ENCODE measurements at places on chromosomes 6 and 20.
A peak's percentile ranks its signal among the peaks of the same experiment; 100 is the strongest.

GRCh38 chr6:24581084-24581669 is 64.8 kb downstream of the KIAA0319 start:
- peak; percentile 84 for DNase-seq

- DNase-seq, result no peak
These were observed 68.1 kb downstream of the ITCH start for GRCh38 chr20:34431168-34431567.

GRCh38 chr6:10603219-10603618 is 82.1 kb downstream of the GCNT2 start:
- no peak for DNase-seq

DNA sequence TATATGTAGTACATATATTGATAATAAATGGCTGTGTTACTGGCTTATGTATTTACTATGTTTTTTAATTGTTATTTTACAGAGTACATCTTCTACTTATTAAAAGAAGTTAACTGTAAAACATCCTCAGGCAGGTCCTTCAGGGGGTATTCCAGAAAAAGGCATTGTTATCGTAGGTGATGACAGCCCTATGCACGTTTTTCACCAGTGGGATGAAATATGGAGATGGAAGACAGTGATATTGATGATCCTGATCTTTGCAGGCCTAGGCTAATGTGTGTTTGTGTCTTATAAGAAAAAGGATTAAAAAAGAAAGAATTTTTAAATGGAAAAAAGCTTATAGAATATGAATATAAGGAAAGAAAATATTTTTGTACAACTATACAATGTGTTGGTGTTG is 7.5 kb downstream of the CD2AP start:
- DNase-seq, result no peak

- DNase-seq, result no peak
These were observed 85.0 kb downstream of the PLCG1 start for GRCh38 chr20:41222296-41222695.

GRCh38 chr20:60512443-60512842 is 554.2 kb downstream of the CDH26 start:
- DNase-seq, result no peak

DNA sequence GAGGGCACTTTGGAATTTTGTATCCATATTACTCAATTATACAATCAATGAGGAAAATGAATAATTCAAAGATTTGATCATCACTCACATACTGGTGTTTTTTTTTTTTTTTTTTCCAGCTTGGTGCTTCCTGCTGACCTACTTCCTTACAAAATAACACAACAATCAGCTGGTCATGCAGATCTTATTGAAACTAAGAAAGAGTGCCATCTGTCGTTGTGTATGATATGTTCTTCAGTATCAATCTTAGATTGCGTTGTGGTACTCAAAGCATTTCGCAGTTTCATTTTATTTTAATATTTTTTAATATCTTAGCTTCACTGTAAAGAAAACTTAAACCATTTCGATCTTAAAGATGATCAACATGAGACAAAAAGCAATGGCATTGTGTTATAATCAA is 155.6 kb downstream of the OGFRL1 start:
- DNase-seq, result no peak

DNA sequence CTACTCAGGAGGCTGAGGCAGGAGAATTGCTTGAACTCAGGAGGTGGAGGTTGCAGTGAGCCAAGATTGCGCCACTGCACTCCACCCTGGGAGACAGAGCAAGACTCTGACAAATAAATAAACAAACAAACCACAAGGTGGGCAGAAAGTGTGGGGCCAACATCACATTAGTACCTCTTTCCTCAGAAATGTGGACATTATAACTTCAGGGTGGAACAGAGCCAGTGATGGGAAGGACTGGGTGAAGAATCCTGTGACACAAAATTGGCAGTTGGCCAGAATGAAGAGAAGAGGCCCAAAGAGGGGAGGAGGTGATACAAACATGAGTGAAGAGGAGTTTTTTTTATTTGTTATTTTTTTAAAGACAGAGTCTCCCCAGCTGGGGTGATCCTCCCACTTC is 50.6 kb downstream of the NUP153 start:
- DNase-seq, result no peak

DNA sequence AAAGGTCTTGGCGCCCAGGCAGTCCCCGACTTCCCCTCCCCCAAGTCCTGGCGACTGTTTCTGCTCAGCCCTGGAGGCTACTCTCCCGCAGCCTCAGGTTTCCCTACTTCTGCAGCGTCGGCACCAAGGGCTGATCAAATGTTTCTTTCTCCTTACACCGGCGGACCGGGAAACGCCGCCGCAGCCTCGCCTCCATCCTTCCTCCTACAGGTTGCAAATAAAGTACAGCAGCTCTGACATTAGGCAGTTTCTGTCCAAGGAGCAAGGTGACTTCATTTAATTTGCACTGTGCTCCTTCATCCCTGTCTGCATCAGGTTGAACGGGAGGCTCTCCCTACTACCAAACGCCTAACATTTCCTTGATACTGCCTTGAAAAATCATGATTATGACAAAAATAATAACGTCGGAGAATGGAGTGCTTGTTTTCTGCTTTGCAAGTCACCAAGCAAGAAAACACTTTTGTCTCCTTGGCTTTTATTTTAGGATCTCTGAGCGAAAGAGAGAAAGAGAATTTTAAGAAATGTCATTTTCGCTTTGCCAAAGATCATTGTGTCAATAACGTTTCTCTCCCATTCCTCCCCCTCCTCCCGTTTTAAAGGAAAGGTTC is 1.0 kb downstream of the CLIC5 start:
- peak; percentile 61 for DNase-seq

DNA sequence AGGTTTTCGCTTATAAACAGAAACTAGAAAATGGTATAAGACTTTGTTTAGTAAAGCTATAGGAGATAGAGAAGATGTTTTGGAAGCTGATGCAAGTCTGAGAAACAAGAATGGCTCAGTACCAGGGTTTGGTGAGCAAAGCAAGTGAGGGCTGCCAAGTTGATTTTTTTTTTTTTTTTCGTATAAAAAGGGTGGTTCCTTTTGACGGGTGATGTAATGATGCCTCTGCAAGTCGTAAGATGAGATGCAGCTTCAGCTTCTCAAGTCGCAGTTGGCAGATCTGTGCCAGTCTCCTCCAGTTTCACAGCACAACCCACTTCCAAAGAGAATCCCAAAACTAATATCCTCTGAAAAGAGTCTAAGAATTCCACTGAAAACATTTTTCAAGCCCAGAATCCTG is 252.8 kb upstream of the CDH4 start:
- no peak for DNase-seq

DNA sequence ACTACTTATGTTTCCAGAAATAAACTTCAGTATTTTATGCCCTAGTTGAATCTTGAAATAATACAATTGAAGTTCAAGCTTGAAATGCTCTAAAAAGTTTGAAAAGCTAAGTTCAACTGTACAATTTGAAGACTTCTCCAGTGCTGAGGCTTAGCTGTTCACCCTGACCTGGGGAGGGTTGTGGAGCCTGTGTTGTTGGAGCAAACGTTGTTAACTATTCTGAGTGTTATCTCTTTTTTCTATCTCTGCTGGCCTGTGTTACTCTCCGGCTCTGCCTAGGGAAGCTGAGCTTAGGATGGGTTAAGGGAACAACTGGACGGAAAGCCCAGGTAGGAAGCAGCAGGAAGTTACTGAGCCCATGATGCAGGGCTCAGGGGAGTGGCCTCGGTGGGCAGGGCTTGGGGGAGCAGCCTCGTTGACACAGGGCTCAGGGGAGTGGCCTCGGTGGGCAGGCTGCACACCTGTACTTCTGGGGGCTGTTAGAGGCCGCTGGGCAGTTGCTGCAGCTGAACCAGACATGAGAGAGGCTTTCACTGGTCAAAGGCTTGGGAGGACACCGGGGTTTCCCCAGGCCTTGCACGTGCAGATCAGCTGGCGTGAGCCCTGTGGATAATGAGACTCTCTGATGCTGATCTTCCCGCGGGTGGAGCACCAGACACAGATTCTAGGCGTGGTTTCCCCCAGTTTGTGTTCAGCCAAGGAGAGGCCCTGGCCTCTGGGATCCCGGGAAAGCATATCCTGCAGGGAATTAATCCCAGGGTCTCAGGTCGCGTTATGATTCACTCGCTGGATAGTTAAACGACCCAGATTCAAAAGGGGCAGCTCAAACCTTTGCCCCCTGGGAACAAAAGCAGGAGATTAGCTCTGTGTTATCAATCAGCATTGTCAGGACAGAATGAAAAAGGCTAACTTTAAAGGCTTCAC is 58.9 kb downstream of the ERMARD start:
- DNase-seq, result no peak

DNA sequence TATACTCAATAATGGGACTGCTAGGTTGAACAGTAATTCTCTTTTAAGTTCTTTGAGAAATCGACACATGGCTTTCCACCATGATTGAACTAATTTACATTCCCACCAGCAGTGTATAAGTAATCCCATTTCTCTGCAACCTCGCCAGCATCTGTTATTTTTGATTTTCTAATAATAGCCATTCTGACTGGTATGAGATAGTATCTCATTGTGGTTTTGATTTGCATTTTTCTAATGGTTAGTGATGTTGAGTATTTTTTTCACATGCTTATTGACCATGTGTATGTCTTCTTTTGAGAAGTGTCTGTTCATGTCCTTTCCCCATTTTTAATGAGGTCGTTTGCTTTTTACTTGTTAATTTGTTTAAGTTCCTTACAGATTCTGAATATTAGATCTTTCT is 66.5 kb downstream of the STK4 start:
- no peak for DNase-seq

GRCh38 chr20:63847237-63848002 is 13.9 kb upstream of the ABHD16B start:
- DNase-seq, result no peak

DNA sequence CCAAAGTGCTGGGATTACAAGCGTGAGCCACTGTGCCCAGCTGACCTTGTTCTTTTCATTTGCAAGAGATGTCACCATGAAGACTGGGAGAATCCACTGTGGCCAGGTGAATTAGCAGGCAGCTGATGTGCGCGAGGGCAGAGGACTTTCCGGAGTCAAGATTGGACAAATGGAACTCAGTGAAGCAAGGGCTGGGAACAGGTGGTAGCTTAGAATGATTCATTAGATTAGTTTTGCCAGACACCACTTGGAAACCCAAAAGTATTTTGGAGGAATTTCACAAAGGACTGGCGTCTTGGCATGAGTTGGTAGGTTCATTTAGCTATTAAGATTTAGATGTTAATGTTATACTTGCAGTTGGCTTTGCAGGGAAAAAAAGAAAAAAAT is 4.7 kb upstream of the AKAP7 start:
- DNase-seq, result no peak

DNA sequence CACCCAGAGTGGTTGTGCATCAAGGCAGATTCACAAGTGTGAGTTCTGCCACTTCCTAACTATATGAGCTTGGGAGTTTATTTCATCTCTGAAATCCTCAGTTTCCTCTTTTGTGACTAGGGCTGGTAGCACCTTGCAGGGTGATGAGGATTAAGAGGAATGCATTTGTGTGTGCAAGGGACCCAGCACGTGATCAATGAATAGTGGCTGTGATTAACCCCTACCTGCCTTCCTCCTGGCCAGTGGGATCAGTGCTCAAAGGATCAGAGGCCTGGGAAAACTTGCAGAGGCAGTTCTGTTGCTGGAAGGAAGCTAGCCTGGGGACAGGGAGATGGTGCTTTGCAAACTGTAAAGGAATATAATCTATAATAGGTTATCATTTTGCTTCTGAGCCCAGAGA is 7.3 kb downstream of the SDC4 start:
- no peak for DNase-seq

- no peak for DNase-seq
These were observed 24.1 kb upstream of the GCLC start for GRCh38 chr6:53568776-53569616.

DNA sequence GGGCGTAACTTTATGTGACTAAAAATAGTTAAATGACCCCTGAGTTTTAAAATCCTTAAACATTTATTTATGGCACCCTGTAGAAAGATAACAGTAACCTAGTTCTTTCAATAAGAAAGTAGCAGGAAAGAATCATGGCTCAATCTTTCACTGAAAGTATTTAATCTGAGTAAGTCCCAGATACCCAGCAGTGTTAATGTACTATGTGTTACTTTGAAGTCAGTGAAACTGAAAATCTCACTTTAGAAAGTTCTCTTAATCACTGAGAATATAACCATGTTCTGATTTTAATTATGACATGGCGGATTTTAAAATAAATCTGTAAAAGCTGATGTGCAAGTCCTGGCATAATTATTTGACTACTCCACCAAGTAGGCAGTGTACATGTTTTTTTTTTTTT is 8.1 kb upstream of the HEY2 start:
- DNase-seq, result no peak

GRCh38 chr6:170030821-170031471 is 259.9 kb downstream of the DLL1 start:
- DNase-seq, result peak; percentile 33

- no peak for DNase-seq
These were observed 30.9 kb downstream of the LRRC1 start for GRCh38 chr6:53825532-53826321.

- DNase-seq, result no peak
These were observed 706.1 kb downstream of the KIF16B start for GRCh38 chr20:15866916-15867730.

GRCh38 chr20:44460795-44461141 is 14.9 kb upstream of the TTPAL start:
- no peak for DNase-seq

DNA sequence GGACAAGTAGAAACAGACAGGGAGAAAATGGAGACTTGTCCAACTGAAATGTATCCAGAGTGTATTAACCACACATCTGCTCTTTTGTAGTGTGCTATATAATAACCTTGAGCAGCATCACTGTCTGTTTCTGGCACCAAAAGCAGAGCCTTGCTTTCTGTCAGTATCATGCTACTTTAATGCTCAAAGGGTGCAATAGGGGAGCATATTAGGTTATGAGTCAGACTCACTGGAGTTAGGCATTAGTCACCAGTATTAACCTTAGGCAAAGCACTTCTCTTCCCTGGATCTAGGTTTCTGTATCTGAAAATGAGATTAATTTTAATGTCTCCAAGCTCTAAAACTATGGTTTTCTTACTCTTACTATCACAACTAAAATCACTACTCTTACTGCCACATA is 280.1 kb downstream of the TFAP2B start:
- DNase-seq, result no peak

DNA sequence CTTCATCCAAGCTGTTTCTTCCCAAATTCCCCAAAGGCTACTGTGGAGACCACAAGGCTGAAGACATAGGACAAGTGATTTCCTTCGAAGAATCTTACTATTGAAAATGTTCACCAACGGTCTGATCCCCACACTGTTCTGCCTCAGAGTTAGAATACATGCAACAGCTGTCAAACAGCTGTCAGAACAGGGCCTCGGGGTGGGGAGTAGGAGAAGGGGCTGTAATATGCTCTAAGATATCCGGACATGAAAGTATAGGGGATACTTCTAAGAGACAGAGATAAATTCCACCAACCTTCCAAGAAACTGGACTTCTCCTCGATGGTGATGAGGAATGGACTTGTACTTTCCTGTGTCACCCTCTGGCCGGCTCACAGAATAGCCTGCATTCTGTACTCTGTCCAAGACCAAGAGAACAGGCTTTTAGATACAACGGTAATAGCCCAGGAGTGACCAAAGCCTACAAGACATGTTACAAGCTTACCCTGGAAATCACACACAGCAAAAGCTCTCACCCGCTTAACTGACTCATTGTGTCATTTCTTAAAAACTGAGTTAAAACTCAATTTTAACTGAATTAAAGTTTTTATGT is 69.2 kb upstream of the PTGIS start:
- DNase-seq, result no peak

- DNase-seq, result no peak
These were observed 12.1 kb upstream of the THEMIS start for GRCh38 chr6:127912914-127913313.

GRCh38 chr20:32920066-32920465 is 61.3 kb downstream of the EFCAB8 start:
- DNase-seq, result peak; percentile 12

GRCh38 chr6:10556992-10557391 is 35.8 kb downstream of the GCNT2 start:
- no peak for DNase-seq
